ENCODE measurements at places on chromosomes 11 and 22.

- no peak for DNase-seq
Observed at GRCh38 chr22:29031227-29032011, 30.2 kb downstream of the C22orf31 start.

DNA sequence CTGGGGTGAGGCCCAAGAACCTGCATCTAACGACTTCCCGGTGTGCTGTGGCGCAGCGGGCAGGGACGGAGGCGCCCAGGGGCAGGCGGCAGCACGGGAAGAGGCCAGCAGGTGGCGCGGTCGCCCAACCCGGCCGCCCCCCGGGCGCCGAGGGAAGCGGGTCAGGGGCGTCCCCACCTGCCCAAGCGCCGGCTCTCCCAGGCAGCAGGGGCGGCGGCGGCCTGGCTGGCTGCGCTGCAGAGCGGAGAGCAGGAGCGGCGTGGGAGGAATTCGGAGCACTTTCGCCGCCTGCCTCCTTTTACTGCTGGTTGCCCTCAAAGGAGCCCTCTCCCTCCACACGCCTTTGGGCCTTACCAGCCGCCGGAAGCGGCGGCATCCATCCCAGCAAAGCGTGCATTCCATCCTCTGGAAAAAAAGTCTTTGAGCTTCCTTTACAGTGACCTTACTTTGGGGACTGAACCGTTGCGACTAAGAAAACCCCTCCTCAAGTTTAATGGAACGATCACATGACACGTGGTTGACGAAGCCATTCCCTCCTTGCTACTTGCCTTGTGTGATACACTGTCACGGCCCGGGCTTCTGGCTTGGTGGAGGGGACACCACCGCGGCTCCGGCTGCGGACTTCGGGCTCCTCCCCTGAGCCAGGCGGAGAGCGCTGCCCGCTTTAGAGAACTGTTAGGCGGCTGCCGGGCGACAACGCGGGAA lies 106.8 kb upstream of the CLMP start:
- peak; percentile 57 for DNase-seq

DNA sequence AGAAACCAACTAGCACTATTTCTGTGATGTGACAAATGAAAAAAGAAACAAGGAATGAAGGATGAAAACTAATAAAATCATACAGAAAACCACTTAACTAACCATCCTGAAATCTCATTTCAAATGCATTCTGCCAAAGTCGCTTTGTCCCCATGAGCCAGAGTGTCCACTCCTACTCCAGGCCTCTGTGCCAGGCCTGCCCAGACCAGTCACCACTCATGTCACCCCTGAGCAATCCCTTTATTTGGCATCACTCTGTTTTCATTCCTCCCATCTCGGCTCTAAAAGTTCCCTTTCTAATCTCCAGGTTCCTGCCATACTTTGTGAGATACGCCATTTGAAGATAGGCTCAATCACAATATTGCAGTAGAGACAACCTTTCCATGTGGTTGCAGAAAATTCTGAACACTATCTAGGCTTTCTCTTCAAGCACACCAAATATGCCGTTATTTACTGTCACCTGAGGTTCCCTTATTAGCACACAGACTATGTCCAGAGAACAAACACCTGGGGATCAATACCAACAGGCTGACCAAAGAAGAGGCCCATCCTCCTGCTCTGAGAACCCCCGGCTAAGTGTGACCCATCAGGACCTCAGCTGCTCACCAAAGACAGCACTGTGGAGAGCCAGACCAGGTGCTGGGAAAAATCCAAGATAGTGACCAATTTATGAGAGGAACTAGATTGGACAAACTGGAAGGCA lies 202.4 kb downstream of the LARGE1 start:
- DNase-seq: no peak

- no peak for DNase-seq
Observed at GRCh38 chr11:64919627-64920026, 2.6 kb upstream of the ATG2A start.

DNA sequence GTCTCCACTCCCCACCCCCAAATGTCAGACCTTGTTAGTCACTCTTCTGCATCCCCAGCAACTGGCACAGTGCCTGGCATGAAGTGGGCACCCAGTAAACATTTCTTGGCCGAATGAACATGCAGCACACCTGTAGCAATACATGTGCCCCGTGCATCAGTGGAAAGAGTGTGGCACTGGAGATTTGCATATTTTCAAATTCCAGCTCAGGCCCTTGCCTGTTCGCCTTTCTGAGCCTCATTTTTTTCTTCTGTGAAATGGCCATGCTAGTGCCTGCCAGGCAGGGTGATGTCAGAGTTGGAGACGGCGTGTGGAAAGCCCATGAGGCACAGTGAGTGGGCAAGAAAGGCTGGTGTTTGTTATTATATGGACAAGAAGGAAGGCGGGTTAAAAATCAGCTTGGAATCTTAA lies 38.7 kb downstream of the CD82 start:
- DNase-seq: no peak

DNA sequence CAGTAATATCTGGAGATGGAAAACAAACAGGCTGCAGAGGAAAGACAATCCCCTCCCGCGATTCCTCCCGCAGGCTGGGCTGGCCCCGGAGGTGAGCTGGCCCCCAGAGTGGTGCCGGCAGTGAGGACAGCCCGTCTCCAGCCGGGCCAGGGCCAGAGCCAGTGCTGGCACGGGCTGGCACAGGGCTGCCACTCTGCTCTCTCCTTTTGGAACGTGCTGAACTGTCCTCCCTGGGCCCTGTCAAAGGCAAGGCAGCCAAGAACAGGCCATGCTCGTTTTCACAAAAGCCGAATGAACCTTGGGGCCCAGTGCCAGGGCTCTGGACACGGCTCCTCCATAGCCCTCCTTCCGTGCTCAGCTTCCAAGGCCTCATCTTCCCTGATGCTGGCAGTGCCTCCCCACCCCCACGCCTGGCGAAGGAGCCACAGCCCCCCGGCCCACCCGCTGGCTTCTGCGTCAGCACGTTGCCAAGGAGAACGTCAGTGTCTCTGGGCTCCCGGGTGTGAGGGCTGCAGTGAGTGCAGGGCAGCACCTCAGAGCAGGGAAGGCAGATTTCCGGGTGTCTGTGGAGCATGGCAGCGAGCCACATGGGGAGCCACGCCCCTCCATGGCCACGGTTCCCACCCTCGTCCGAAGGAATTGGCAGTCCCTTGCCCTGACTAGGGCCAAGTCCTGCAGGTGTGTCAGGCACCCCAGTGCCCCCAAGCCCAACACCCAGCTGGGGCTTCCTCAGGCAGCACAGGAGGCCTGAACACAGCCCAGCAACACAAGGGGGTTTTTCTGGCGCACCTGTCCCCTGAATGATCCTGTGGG lies 28.6 kb downstream of the GNAZ start:
- DNase-seq: no peak

- no peak for DNase-seq
Observed at GRCh38 chr11:117980720-117981119, 5.5 kb upstream of the IL10RA start.

GRCh38 chr22:42637555-42637954 lies 2.8 kb downstream of the ATP5MGL start:
- no peak for DNase-seq

DNA sequence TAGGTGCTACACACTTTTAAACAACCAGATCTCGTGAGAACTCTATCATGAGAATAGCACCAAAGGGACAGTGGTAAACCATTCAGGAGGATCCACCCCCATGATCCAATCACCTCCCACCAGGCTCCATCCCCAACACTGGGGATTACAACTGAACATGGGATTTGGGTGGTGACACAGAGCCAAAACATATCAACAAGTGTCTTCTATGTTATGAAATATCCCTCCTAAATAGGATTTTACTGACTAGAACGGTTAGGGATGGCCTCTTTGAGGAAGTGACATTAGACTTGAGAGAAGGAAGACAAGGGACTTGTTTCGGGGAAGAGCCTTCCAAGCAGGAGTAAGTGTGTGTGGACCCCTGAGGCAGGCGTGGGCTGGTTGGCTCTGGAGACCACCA lies 11.9 kb upstream of the MRPL11 start:
- no peak for DNase-seq

DNA sequence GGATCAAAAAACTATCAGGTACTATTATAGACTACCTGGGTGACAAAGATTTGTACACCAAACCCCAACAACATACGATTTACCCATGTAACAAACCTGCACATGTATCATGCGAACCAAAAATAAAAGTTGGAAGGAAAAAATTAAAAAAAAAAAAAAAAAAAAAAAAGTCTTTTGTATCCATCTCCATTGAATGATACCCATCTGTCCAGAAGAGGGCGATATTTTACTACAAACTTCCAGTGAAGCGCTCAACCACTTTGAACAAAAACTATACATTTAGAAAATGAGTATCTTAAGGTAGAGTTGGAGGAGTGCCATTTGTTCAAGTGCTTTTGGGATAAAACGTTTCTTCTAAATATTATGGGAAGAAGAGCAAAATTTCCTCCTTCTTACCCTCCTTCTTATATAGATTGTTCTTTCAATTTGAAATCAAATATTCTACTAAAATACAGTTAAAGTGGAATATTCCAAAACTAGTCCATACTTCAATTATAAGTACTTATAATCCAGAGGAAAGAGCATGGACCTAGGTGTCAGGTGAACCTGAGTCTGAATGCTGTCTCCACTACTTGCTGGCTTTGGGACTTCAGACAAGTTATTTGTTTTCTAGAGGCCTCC lies 23.3 kb downstream of the ARL14EP start:
- DNase-seq: no peak

GRCh38 chr11:57703341-57703740 lies 8.7 kb downstream of the MED19 start:
- no peak for DNase-seq

GRCh38 chr22:19358703-19359553 lies 67.4 kb upstream of the CLTCL1 start:
- DNase-seq: no peak

DNA sequence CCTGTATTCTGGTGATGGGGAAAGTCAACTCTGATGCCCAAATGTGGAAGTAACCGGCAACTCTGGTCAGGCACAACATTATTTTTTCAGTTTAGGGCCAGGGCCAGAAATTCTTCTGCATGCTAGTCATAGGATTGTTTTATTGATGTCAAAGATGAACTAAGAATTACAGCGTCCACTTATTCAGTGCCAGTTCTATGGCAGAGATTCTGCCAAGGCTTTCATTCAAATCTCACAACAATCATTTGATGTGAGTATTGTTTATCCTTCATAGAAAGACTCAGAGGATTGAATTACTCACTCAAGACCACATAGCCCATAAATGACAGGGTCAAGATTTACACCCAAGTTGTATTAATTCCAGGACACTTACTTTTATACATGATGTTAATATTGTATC lies 87.7 kb downstream of the TMPRSS5 start:
- DNase-seq: no peak

- no peak for DNase-seq
Observed at GRCh38 chr11:45275828-45276227, 10.3 kb downstream of the SYT13 start.

GRCh38 chr11:3204141-3205015 lies 14.2 kb downstream of the MRGPRG start:
- DNase-seq: no peak

DNA sequence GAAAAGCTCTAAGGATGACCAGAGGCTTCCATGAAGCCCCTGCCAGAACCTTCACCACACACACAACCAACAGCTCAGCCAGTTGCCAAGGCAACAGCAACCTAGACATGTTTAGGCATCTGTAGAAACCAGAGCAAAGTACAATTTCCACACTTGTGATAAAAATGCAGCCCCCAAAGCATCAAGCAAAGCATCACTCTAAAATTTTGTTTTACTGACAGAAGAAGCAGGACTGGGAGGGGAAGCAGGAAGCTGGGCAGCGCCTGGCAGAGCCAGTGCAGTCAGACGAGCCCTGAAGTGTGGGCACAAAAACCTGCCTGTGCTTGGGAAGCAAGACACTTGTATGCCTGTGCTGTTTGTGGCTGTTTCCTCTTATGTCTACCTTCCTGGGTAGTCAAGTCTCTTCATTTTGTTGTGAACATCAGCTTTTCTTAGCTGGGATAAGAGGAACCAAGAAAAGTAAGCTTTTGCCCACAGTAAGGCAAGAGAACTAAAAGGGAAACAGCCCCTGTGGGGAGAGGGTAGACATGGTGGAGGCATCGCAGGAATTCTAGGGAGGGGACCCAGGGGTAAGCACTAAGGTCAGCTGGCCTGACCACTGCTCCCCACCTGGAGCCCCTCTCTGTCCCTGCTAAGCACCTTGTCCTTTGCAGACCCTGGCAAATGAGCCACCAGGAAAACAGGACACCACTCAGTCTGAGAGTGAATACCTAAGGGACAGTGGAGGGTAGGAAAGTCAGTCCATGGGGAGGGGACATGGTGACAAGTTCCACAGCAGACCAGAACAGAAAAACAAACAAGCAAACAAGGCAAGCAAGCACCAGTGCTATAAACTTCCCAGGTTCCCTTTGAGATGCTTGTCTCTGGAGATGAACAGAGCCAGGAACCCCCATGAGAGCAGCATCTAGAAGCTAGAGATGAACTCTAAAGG lies 13.4 kb downstream of the PACSIN2 start:
- no peak for DNase-seq

- no peak for DNase-seq
Observed at GRCh38 chr11:34940026-34940677, 23.7 kb downstream of the PDHX start.
